Sigmoid colon (tissue), 7 donors: ENCODE measurements at places on chromosomes 6 and 20. TPM values are rescaled to one million over a fixed set of nuclear protein-coding genes. Genes with fewer than 3 reads are reported as not detected.

Gene BMP6
- 2.2 TPM for total RNA-seq

Gene CFAP206
- 0.33 TPM for total RNA-seq

- no peak for DNase-seq
Measured at GRCh38 chr6:25010902-25011625, 75.3 kb upstream of the RIPOR2 start.

GRCh38 chr20:22303523-22303922, 280.8 kb downstream of the FOXA2 start:
- DNase-seq = no peak

DNA sequence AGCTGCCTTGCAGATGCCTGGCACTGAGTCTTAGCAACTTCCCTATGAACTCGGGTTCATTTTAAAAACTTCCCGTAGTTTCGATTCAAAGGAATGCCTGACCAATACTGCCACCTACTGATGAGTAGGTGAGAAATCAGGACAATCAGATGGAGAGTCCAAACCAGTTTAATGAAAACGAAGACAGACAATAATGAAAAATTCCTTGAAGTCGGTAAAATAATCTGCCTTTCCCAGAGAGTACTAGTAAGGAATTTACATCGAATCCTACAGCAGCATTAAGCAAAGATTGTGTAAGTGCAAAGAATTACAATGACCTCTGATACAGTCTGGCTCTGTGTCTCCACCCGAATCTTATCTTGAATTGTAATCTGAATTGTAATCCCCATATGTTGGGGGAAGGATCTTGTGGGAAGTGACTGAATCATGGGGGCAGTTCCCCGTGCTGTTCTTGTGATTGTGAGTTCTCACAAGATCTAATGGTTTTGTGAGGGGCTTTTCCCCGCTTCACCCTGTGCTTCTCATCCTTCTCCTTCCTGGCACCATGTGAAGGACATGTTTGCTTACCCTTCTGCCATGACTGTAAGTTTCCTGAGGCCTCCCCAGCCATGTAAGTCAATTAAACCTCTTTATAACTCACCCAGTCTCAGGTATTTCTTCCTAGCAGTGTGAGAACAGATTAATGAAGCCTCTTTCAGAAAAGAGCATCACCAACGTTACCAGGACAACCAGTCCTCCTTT, 134.4 kb downstream of the ARHGAP18 start:
- DNase-seq = no peak
